ENCODE measurements at places on chromosomes 2 and 18.

DNA sequence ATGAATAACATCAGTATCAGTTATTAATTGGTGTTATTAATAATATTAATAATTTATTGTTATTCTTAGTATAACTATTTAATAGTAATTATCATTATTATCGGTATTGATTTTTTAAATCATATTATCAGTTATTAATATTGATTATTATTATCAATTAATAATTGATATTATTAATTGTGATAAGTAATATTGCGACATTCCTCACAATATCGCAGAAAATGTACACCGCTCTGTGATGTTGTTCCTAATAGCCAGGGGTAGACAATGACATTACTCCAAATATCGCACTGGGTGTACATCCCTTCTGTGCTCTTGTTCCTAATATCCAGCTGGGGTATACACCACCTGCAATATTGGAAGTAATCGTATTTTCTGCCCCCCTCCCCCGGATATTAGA, 23.3 kb upstream of the NAGK start:
- no peak for DNase-seq

- no peak for DNase-seq
Observed at GRCh38 chr18:32674491-32674890, 98.3 kb downstream of the KLHL14 start.

- peak; percentile 82 for DNase-seq
Observed at GRCh38 chr2:218292048-218293014, at the start of gene TMBIM1. TMBIM1 (minus strand) TSS chr2:218292503; CDS start chr2:218282141, 10,362 bp downstream.

GRCh38 chr2:200600549-200601225, 14.9 kb downstream of the AOX1 start:
- DNase-seq, result no peak

GRCh38 chr2:28610583-28611201, 114.8 kb downstream of the PLB1 start:
- DNase-seq, result peak; percentile 42

DNA sequence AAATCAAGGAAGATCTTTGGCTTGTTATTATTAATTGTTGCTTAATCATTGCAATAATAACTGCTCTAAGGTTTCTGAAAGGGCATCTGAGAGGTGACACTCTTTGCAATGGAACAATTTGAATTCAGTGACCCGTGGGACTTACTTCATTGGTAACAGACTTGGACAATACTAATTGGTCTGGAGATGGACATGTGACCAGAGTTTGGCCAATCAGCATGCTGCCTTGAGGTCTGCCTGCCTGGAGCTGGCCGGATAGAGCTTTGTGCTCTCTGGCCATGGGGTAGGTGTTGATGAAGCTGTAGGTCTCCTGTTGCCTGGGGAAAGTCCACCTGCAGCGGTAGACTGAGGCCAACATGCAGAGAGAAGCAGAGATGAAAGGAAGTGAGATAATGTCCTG, 24.0 kb upstream of the VPS4B start:
- no peak for DNase-seq

GRCh38 chr2:69601179-69601612, 42.3 kb downstream of the AAK1 start:
- DNase-seq, result no peak

- DNase-seq, result no peak
Observed at GRCh38 chr2:157874348-157874747, 1.8 kb downstream of the ACVR1 start.

DNA sequence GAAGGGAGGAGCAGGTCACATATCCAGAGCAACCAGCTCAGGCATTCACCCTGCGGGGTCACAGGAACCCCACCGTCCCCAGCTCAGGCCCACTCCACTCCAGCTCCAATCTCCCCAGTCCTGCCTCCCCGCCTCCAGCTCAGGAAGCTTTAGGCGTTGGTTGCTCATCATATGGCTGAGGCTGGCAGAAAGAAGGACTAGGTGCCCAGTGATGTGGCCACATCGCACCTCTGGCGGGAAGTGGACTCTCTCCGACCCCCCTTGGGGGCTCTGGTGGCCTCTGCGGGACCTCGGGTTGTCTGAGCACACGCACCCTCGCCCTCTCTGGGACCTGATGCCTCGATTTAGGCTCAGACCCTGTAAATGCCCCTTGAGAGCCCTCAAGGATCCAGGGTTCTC, 187.7 kb downstream of the ZFP36L2 start:
- no peak for DNase-seq

GRCh38 chr18:3384664-3385563, 65.1 kb upstream of the TGIF1 start:
- no peak for DNase-seq

GRCh38 chr2:175475130-175475529, 293.6 kb upstream of the ATP5MC3 start:
- no peak for DNase-seq

- DNase-seq, result no peak
Observed at GRCh38 chr2:220441404-220441803, 814.0 kb downstream of the SLC4A3 start.

DNA sequence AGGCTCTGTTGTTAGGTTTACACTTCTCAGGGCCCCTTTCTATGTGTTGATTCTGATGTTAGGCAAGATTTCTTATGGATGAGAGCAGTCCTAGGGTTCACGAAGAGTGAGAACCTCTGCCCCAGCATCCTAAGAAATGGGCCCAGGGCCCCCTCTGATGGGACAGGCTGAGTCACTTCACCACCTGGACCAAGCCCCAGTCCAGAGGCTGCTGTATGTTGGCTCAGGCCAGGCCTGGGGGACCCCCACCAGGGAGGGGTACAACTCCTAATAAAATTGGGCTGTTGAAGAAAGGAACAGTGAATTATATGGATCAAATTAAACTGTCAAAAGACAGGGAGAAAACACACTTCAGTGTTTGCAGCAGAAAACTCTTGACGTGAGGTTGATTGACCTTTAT, 365.9 kb upstream of the HS6ST1 start:
- no peak for DNase-seq

DNA sequence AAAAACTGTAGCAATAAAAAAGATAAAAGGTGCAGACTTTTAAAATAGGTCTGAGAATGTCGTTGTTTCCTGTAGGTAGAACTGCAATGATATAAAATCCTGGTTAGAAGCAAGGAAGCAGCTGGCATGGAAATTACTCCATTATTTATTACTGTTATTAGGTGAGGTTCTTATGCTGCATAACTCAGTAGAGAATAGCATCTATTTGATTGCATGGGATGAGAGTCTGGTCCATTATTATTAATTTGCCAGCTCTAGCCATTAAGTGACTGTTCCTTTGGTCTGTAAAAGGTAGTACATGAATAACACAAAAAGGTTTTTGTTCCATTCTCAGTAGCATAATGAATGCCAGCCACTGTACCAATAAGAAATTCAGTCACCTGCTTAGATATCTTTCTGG, 358.6 kb downstream of the RBM43 start:
- no peak for DNase-seq

GRCh38 chr18:45171679-45172191, 443.5 kb upstream of the SLC14A2 start:
- DNase-seq, result no peak

DNA sequence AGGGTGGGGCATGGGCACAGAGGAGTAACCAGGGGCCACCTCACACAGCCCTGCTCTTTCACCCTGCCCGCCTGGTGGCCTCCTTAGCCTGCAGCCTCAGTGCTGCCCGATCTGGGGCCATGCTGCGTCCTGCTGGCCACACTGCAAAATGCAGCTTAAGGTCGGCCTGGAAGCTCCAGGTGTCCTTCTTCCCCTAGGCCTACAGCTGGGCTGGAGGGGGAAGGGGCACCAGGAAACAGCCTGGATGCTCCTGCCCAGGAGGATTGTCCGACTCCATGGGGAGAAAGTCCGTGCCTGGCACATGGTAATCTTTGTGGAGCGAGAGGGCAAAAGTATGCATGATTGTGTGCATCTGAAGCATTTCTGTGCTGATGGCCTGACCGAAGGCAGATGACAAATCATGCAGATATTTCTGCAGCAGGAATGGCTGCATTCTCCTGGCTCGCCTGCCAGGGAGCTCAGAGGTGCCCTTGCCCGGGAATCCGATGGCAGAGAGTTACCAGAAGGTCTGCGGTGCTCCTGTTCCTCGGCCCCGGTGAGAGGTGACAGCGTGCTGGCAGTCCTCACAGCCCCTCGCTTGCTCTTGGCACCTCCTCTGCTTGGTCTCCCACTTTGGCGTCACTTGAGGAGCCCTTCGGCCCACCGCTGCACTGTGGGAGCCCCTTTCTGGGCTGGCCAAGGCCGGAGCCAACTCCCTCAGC, 12.8 kb upstream of the ALPP start:
- DNase-seq, result no peak

GRCh38 chr2:38145236-38145635, 69.3 kb upstream of the CYP1B1 start:
- DNase-seq, result no peak

DNA sequence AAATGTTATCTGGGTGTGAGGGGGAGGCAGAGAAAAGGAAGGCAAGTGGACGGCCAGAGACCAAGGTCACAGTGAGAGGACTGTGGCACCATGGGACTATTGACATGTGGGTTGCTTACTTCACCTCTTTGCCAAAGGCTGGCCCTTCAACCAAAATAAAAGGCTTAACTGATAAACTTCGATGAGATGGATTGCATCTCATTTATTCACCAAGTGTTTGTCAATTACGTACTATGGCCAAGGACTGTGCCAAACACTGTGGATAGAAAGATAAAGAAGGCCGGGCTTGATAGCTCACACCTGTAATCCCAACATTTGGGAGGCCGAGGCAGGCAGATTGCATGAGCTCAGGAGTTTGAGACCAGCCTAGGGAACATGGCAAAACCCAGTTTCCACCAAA, 98.7 kb upstream of the CCBE1 start:
- DNase-seq, result no peak

DNA sequence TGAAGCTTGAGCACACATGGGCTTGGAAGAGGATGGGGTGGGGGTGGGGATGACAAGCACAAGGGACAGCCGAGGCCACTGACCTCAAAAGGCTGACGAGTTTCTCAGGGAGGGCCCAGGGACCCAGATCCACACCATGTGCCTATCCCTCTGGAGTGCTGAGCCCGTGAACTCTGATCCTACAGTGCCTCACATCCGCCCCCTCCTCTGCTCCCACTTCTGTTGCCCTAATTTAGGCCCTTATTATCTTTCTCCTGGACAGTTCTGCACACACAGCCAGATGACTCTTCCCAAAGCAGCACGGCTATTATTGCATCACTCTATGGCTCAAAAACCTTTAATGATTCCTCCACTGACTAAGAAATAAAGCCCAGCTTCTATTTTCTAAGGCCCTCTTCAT, 24.8 kb downstream of the CYRIA start:
- DNase-seq, result no peak

GRCh38 chr2:105822186-105822585, 77.5 kb downstream of the NCK2 start:
- DNase-seq, result no peak

- no peak for DNase-seq
Observed at GRCh38 chr2:153595939-153596338, 117.4 kb upstream of the RPRM start.

GRCh38 chr2:120722246-120722567, 13.5 kb upstream of the GLI2 start:
- DNase-seq, result no peak

- no peak for DNase-seq
Observed at GRCh38 chr18:23260926-23261590, 125.8 kb downstream of the CABLES1 start.

- DNase-seq, result no peak
Observed at GRCh38 chr2:236863729-236864126, 222.0 kb upstream of the COPS8 start.

GRCh38 chr2:62293490-62294271, 97.8 kb downstream of the B3GNT2 start:
- no peak for DNase-seq

- no peak for DNase-seq
Observed at GRCh38 chr2:238866656-238867277, 18.9 kb downstream of the TWIST2 start.

GRCh38 chr18:3255611-3256165, 6.2 kb upstream of the MYL12B start:
- no peak for DNase-seq

DNA sequence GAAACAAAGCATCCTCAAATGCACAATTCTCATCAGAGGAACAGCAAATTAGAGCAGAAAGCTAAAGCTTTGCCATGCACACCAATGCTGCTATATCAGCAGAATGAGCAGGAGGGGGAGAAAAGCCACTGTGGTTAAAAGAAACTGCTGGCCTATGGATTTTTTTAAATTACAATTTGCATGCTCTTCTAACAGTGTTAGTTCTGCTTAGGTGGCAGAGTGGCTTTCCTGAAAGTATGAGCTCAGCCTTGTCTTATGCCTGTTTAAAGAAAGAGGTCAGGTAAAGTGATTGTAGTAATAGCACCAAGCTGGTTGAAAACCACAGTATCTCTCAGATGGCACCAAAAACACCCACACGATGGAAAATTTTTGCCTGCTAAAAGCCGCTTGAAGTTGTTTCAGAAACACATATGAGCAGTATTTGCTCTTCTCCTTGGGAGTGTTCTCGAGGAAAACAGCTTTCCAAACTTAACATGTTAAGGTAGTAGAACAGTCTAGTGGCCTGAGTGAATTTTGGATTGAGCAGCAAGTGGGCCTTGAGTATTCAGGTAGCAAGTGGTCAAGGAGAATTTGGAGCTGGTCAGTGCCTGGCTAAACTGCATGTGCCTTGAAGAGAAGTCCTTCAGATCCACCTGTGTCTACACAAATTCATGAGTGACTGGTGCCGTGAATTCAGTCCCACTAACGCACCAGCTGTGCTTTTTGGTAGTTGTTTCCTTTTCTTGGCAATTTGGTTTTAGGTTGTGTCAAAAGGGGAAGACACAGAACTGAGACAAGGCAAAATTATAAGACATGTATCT, 19.6 kb upstream of the NDUFV2 start:
- DNase-seq, result no peak

DNA sequence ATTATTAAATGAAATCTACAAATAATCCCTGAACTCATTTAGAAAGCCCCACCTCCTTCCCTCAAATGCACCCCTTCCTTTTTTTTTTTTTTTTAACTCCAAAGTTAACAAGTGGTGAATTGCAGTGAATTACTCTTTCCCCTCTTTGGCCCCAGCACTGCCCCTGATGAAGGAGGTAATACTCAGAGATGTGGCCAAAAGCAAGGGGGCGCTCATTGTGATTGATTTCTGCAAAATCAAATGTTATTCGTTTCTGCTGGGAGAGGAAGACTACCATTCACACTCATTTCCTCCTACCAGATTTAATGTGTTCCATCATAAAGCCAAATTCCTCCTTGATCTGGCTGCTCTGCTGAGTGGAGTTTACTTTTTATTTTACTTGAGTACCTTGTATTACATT, 259.4 kb downstream of the GPD2 start:
- no peak for DNase-seq

GRCh38 chr2:33552758-33553461, 46.2 kb downstream of the FAM98A start:
- DNase-seq, result no peak

DNA sequence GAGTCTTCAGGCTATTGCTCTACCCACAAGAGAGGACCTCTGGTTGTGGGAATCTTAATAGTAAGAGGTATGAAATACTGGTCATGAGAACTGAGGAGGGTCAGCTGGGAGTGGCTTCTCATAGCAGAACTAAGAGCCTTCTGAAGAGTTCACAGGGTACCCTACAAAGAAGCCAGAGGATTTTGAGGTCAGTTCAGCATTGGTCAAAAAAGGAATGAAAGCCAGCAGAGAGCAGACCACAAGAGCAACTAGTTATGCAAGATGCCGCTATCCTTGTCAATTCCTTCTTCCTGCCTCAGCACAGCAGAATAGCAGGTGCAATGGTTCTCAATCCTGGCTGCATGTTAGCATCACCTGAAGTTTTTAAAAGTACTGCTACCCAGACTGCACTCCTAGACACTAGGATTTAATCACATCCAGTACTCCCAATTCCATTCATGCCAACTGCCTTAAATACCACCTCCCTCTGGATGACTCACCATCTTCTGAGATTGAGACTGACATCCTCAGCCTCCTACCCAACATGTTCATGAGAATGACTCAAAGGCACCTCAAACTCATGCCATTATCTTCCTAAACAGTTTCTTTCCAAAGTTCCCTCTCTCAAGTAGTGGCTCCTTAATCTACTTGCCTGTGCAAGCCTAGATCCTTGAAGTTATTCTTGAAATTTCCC, 81.0 kb upstream of the RBMS1 start:
- no peak for DNase-seq

Data from activated T-cell treated with anti-CD3 and anti-CD28 coated beads for 48 hours (primary cell).